Neural progenitor cell (in vitro differentiated cells): ENCODE measurements at places on chromosomes 4 and X. TPM values are rescaled to one million over a fixed set of nuclear protein-coding genes. Genes with fewer than 3 reads are reported as not detected.

The ZNF141 gene
- 43.2 and 60.5 TPM in 2 replicates for total RNA-seq

DNA sequence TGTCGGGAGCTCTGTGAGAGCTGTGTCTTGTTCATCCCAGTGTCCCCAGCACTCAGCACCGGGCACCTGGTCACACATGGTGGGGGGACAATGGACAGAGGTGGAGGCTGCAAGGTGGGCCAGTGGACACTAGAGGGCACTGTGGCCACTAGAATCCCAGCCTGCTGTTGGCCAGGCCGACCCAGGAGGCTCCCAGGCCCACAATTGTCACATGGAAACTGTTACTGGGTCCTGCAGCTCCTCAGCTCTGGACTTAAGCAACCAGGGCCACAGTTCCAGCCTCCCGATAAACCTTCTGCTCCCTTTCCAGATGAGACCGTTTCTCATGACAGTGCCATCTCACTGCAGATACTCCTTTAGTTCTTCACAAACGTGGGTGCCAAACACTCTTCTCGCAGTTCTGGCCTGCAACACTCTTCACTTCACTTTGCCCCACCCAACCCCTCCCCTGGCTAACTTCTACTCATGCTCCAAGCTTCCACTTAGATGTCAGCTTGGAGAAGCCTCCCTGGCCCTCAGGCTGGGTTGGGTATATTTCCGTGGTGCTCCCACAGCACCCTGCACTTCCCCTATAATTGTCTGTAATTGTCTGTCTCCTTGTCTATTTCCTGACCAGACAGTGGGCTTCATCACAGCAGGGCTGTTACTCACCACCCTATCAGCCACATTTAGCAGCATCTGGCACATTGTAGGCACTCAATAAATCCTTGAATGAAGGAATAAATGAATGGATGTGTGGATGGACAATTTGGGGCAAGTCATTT is 3.5 kb upstream of the IQSEC2 start:
- peak; percentile 71 for DNase-seq

- DNase-seq = no peak
Measured at GRCh38 chrX:9493936-9494335, 29.1 kb downstream of the TBL1X start.

DNA sequence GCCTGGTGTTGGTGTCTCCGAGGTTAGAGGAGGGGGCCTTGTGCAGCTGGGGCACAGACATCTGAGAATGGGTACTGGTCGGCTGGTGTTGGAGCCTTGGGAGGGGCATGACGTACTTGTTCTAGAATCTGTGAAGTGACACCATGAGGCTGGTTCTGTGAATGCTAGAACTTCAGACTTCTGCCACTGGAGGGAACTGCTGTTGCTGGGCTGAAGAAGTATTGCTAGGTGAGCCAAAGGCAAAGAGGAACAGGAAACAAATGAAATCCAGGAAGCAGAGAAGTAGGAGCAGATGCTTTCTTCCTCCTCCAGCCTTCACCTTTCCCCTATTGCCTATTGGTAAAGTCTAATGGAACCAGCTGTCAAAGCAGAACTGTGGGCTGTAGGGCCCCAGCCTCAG is 120.9 kb upstream of the DDIT4L start:
- peak; percentile 7 for DNase-seq

- DNase-seq = no peak
Measured at GRCh38 chr4:164761746-164762275, 7.9 kb downstream of the SMIM31 start.

- no peak for DNase-seq
Measured at GRCh38 chrX:9357518-9358114, 107.2 kb upstream of the TBL1X start.
